Stimulated activated naive CD8-positive, alpha-beta T cell treated with anti-CD3 and anti-CD28 coated beads, Interleukin-15, amount 100 ng/mL, for 72 hours (primary cell): ENCODE measurements at places on chromosomes 2 and 18.

DNA sequence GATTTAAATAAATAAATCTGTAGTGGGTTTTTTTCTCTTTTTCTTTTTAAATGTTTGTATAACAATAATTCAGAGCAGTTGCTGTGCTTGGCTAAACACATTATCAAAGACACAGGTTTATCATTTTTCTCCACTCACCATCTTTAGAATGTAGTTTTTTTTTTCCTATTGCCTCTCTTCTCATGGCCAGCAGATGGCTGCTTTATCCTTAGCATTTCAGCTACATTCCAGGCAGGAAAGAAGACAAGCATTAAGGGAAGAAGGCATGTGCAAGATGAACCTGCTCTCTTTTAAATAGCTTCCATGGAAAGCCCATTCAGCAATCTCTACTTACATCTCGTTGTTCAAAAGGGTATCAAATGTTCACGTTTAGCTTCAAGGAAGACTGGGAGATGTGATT lies 42.6 kb downstream of the ARHGAP15 start:
- DNase-seq: no peak

- no peak for DNase-seq
These were observed 31.4 kb upstream of the ACKR3 start for GRCh38 chr2:236538242-236538641.

- DNase-seq: no peak
These were observed 1.4 kb downstream of the UGT1A5 start for GRCh38 chr2:233714121-233714520.

GRCh38 chr2:41170589-41170988 lies 718.7 kb upstream of the SLC8A1 start:
- no peak for DNase-seq

DNA sequence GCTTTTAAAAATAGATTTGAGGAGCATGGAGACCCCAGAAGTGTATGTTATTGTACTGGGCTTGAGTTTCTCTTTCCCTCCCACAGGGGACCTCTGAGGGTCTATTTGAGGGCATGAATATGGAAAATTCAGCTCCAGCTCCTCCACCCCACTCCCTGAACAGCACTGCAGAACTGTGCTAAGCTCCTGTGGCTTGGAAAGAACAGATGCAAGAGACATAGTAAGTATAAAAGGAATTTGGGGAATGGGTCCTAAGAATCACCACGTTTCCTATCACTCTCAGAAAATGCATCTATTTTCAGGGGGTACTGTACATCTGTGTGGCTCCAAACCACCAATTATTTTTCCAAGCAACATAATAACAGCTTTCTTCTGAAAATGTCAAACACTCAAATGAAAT lies 416.1 kb downstream of the ZNF521 start:
- DNase-seq: no peak

DNA sequence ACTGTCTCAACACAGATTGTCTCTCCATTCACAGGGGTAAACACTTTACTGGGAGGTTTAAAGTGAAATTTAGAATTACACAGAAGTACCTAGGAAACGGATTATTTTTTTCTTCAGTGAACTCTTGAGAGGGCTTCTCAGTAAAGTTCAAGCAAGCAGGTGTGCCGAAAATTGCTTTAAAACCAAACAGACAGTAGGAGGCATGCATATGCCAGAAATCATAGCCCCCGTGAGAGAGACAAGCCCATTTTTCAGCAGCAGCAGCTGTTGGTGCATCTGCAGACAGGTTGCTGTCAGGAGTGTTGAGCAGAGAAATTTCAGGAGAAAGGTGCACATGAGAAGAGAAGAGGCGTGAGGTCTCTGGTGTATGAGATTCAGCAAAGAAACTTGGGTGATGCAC lies 2115.5 kb upstream of the CELF4 start:
- DNase-seq: no peak

- DNase-seq: no peak
These were observed 7.1 kb upstream of the ADD2 start for GRCh38 chr2:70775141-70775540.

- peak; percentile 10 for DNase-seq
These were observed 7.5 kb upstream of the YPEL5 start for GRCh38 chr2:30139131-30139870.

DNA sequence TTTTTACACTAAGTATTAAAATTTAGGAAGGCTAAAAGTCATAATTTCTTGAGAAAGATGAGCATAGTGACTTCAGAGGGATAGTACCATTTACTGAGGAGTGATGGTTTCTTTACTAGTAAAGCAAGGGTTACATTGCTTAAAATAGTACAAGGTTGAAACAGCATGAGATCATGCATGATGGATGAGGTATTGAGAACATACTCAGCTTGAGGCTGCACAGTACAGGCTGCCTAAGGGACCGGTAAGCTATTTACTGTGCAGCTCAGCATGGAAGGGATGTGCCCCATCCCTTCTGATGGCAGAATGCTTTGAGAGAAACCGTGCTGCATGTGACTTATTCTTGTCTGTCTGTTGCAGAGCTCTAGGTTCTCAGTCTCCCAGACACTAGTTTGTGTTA lies 122.1 kb downstream of the EML6 start:
- no peak for DNase-seq

DNA sequence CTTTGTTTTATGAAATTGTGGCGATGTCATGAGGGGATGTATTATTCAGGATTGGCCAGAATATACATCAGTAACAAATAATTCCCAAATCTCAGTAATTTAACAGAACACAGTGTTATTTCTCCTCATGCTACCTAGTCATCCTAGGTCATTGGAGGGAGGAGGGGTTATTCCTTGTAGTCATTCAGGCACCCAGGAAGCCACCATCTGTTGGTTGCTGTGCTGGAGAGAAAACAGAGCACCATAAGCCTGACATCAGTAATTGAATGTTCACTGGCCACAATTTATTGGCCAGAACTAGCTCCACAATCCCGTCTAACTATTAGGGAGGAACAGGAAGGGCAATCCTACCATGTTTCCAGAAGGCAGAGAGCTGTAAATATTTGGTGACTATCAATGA lies 303.5 kb upstream of the CELF4 start:
- no peak for DNase-seq

DNA sequence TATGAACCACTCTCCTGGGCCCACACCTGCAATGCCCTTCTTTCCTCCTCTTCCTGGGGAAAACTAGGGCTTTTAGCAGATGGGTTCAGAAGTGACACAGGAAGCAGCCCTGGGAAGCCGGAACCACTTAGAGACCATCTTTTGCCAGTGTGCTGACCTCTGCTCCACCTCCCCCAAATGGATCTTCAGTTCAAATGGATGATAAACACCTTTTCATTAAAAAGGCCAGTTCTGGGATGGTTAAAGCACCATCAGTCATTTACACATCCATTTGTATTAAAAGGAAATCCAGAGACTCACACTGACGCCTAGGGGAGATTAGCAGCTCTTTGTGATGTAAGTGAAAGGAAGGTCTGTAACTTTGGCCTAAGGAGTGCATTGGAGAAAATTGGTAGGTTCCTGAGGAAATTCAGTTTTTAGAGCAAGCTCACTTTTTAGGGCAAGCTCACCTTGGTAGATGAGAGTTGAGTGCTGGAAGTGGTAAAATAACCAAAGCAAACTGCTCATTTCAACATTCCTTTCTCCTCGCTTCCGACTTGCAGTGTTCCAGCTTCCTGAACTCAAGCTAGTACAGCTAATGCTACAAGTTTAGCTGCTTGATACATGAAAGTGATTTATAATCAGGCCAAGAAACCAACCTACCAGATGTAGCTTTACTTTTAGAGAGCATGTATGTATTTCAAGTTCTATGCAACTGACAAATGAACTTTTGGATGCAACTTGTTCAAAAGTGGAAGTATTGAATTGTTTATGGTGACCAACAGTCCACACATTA lies 47.7 kb downstream of the ACTR2 start:
- no peak for DNase-seq

- DNase-seq: no peak
These were observed 32.6 kb upstream of the SLC40A1 start for GRCh38 chr2:189613077-189613636.

- no peak for DNase-seq
These were observed 30.3 kb downstream of the TEX44 start for GRCh38 chr2:231622963-231623362.

DNA sequence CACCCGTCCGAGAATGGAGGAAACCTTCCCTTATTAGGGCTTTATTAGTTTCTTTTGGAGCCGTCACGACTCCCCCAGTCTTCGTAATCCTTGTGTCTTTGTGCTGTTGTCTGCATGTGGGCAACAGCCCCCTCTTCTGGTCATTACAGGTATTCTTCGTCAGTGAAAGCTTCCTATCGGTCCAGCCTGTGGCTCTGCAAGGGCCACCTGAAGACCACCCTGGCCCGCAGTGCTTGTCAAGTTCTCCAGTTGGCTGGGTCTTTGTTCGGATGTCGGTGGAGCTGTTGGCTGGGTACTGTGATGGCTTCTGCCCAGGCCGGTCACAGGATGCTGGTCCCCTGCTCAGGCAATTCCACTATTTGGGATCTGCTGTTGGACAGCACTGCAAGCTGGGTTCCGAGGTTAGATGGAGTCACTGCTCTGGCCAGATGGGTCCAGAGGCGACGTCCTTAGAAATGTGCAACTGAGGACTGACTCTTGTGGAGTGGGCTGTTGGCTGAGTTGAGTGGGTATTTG lies 19.2 kb downstream of the E2F6 start:
- DNase-seq: peak; percentile 50

DNA sequence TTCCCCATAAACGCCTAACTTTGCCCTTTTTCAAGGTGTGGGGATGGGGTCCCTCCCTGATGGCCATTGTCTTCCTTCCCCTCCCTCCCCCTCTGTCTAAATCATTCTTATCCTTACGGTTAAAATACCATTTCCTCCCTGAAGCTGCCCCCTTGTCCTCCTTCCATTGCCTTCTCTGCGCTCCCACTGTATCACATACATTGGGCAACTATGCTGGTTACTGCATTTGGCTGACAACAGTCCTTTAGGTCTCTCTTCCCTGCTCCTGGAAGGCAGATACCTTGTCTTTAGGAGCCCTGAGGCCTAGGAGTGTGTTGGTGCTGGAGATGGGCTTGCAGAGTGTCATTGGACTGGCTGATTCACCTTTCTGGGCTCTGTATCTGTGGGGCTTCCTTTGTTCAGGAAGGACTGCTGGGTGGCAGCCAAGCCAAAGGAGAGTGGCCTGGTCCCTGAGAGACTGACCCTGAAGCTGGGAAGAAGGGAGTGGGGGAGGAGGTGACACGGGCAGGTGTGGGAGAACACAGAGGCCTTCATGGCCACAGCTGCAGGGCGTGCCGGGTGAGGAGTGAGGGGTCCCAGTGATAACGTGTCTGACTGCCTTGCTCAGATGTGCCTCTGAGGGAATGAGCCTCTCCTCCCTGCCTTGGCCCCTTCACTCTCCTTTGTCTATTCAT lies 2.2 kb downstream of the WNT6 start:
- DNase-seq: no peak

DNA sequence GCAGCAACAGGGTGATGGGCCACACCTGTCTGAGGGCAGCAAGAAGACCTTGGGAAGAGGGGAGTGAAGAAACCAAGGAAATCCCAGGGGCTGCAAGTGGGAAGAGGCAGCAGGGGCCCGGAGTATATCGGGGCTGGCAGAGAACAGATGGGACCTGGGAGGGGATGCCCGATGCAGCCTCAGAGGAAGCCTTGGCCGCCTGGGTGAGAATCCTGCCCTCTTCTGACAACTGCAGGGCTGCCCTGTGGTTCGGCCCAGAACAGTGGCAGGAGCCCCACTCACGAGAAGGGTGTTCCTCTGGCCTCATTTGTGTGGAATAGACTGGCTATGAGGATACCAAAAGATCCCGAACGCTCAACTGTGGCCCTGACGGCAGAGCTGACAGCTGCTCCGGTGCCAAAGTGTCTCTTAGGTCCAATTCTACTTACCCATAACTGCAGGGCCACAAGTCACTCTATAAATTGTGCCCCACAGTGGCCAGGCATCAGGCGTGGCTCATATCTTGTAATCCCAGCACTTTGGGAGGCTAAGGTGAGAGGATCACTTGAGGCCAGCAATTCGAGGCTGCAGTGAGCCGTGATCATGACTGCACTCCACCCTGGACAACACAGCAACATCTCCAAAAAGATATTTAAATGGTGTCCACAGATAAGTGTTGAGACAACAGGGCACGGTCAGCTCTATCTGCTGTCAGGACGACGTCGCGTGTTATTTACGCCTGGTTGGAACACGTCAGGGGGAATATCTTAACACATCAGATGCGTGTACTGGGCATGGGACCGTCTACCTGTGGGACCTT lies 23.6 kb upstream of the ID2 start:
- DNase-seq: no peak

DNA sequence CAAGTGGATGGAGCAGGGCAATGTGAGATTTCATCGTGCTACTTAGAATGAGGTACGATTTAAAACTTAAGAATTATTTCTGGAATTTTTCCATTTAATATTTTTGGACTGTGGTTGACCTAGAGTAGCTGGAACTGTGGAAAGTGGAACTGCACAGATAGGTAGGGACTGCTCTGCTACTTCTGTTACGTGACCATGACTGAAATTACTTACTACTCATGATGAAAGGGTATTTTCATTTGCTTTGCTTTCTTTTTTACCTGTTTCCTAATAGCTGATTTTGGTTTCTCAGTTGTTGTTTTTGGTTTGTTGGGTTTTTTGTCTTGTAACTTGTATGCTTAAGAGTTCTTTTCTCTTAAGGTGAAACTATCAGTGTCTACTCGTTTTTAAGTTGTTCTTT lies 11.4 kb downstream of the UBE2E3 start:
- no peak for DNase-seq

DNA sequence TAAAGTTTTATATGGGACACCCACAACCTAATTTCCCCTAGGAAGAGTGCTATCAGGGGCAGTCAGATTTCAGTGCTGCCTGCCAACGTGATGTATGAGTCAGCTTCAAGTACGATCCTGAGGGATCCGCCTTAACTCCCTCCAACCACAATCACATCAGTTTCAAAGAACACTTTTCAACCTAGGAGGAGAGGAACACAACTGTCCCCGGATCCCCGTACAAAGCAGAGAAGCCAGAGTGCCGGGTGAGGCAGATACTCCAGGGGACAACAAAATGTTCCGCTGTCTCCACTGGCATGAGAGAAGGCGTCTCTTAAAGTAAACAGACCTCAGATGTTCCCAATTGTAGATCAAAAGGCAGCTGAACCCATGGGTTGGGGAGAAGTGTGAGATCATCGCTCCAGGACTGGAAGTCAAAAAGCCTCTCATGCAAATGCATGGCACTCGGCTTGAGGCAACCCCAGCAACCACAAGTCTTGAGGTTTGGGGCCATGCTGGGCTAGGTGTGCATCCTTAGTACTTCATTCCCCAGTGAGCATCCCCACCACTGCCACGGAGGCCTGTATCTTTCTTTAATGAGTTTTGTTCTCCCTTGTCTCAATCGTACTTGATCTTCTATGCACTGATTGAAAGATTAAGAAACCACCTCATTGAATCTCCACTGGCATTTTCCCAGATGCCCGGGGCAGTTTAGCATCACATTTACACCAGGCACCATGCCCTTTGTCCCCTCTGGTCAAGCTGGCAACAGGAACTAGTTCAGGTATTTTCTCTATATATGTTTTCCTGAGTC lies 91.0 kb upstream of the CCBE1 start:
- DNase-seq: no peak

- DNase-seq: no peak
These were observed 21.5 kb downstream of the SH2D6 start for GRCh38 chr2:85439986-85440385.

- DNase-seq: peak; percentile 4
These were observed 141.0 kb upstream of the CTDP1 start for GRCh38 chr18:79538635-79539034.

GRCh38 chr2:205133544-205133943 lies 548.8 kb upstream of the NRP2 start:
- no peak for DNase-seq

- no peak for DNase-seq
These were observed 33.7 kb upstream of the NTSR2 start for GRCh38 chr2:11703700-11704099.
